WERI-Rb-1 (cell line): ENCODE measurements at places on chromosomes 11 and 22.

GRCh38 chr22:18048441-18048898, 24.1 kb upstream of the MICAL3 start:
- DNase-seq: no peak

GRCh38 chr11:47154616-47155570, 21.8 kb downstream of the ARFGAP2 start:
- DNase-seq: no peak

- DNase-seq: no peak
Measured at GRCh38 chr11:83971063-83971462, 684.9 kb upstream of the CCDC90B start.

GRCh38 chr11:110912437-110912836, 200.2 kb upstream of the ARHGAP20 start:
- DNase-seq: no peak

DNA sequence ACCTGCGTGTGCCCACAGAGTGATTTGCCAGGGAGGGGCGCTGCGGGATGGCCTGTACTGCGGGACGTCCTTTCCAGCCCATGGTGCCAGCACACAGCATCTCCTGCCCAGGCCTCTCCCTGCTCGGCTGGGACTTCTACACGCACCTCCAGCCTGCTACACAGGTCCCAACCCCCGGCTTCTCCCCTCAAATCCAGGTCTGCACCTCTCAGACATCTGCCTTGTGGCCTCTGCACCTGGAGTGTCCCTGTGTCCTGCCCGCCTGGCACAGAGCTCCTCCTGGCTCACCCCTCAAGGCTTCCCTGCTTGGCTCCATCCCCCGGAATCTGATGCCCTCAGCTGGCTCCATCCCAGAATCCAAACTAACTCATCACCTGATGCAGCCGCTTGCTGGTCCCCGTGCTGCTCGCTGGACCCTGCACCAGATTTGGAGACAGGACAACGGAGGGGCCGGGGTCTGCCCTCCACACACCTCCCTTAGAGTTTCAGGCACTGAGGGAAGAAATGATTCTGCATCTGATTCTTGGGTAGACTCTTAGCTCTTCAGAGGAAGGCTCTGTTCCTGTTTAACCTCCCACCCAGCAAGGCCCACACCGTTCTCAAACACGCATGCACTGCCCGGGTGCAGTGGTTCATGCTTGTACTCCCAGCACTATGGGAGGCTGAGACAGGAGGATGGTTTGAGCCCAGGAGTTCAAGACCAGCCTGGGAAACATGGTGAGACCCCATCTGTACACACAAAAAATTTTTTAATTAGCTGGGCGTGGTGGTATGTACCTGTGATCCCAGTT, 4.0 kb upstream of the LSP1 start:
- DNase-seq: no peak
